ENCODE measurements at places on chromosomes 1 and 21.

DNA sequence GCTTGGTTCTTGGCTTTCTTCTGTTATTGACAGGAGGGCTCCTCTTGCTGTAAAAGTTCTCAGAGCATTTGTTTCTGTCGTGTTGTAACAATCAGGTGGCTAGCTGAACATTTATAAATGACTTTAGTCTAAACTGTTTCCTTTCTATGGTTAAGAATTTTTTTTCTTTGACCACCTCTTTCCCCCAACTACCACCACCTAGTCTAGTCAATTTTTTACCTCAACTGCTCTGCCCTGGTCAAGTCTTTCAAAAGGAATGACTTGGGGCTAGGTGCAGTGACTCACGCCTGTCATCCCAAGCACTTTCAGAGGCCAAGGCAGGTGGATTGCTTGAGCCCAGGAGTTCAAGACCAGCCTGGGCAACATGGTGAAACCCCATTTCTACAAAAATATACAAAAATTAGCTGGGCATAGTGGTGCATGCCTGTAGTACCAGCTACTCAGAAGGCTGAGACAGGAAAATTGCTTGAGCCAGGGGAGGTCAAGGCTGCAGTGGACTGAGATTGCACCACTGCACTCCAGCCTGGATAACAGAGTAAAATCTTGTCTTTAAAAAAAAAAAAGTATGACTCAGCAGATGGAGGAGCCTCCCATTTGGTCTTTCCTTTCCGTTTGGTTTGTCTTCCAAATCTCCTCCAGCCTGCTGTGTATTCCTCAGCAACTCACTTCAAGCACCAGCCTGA lies 40.7 kb downstream of the MAP3K21 start:
- no peak for DNase-seq

- no peak for DNase-seq
Measured at GRCh38 chr1:247204177-247204647, 32.4 kb upstream of the ZNF124 start.

DNA sequence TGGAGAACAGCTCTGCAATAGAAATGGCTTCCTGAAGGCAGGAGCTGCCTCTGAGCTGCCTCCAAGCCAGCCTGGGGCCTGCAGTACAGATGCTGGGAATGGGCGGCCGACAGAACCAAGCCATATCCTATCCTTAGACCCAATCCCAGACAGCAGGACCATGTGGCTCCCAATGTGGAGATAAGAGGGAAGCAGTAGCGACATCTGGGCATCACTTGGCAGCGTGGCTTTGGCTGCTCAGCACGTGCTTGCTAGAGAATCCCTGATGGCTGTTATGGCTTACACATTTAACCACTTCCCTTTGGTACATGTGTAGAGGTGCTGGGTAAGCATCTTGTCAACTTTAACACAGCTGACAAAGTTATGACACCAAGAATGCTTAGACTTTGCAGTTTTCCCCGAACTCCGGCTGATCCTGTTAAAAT lies 87.7 kb downstream of the MAN1C1 start:
- DNase-seq = no peak

GRCh38 chr1:10113501-10113900 lies 80.7 kb downstream of the UBE4B start:
- DNase-seq = no peak

DNA sequence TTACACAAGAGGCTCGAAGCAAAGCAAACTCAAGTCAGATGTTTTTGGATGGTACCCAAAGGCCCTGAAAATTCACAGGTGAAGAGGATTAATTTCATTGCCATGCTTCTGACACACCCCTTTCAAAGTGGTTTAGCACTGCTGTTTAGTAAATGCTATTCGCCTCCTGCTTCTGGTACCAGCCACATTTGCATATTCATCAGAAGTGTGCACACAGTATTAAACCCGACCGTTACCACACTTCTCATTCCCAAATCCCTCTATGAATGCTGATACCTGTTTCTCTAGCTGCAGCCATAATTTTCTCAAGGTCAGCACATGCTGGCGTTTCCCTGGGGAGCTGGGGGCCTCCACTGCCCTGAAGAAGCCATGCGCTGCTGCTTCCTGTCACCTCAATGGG lies 179.8 kb upstream of the DAB1 start:
- DNase-seq = no peak
